Left lung (tissue), 14 donors: ENCODE measurements at places on chromosomes 6 and 20. TPM values are rescaled to one million over a fixed set of nuclear protein-coding genes. Genes with fewer than 3 reads are reported as not detected.

DNA sequence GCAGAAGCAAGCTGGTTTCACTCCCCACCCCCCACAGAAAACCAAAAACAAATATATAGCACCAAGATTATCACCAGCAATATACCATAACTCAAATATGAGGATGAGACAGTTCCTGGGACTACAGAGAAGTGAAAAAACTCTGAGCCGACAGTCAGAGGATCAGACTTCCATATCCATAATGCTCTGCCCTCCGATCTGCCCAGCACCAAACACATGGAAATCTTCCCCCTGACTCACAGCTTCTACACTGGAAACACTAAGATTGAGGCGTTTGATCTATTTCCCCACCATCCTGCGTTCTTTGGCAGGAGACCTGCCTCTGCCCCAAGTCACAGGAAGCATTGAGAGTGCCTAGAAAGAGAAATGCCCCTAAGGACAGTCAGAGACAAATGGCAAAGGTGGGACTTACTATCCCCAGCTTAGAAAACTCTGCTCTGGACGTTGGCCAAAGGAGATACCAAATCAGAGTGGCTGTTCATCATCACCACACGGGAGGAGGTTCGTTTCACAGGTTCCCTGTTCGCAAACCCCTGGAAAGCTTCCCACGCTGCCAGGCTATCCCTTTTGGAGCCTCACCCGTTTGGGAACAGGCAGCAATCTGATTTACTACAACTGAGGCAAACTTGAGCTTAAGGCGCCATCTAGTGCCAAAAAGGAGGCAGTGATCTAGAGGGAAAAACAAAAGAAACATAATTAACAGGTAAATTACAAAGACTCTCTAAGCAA is 48.7 kb upstream of the SRSF6 start:
- no peak for DNase-seq

- DNase-seq = no peak
Measured at GRCh38 chr6:16324606-16325225, 86.3 kb downstream of the GMPR start.

Gene LTB
- 13.7 TPM for total RNA-seq

GRCh38 chr6:78577585-78577984 is 289.8 kb upstream of the IRAK1BP1 start:
- no peak for DNase-seq

DNA sequence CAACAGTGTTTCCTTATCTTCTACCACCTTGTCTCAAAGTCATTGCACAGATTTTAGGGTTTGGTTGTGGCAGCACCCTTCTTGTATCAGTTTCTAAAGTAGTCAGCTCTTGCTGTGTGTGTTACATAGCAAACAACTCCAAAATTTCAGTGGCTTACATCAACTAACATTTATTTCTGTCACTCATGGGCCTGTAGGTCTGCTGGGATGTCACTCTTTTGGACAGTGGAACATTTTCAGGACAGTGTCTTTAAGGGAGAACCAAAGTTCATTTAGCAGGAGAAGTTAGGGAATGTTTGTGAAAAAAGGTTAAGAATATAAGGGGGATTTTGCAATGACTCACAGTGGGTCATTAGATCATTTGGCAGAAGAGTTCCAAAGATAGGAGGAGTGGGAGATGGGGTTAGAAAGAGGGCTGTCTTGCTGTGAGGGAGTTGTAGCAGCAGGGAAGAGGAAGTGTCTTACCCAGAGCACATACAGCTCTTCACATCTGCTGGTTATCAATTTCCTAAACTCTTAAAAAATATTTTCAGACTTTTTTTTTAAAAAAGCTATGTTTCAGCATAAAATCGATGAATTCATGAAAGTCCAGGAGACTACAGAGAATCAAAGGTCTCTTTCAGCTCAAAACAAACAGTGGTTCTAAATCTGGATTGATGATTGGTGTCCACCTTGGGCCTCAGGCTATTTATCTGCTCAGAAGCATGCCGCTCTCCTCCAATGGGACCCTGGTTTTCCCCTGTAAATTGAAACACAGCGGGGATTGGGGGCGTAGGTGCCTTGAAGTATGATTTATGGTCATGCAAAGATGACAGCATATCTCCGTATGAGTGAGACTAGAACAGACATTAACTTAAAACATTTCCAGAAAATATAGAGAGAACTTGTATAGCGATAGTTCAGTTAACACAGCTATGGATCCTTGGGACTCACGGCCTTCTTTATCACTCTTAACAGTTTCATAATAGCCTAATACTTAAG is 117.3 kb downstream of the B3GAT2 start:
- no peak for DNase-seq

DNA sequence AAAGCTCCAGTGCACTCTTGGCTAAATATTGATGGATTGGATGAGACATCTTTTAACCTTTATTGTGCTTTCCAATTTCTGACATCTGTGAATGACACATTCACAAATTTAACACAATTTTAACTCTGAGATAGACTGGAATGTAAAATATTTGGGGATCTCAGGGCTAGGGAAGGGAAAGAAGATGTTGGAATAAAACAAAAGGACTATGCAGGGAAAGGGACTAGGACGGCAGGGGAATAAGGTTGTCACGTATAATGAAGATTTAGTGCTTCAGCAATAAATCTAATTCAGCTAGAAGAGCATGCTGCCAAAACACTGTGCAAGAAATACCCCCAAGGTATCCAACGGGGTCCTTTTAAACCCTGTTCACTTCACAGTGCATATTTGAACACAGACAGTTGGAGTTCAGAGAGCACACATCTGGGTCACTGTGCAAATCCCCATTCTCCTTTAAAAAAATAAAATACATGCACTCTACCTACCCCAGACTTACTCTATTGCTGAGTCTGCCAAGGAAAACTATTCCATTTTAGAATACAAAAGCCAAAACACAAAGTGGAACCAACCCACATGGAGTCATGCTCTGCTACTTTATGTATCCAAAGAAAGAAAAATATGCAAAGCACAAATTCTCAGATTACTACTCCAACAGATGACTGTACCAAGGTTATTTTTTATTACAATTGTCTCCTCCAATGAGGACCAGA is 151.0 kb upstream of the RSPO3 start:
- no peak for DNase-seq

Gene DEF6
- total RNA-seq = 21.9 TPM

Gene EMILIN3
- 0.29 TPM for total RNA-seq

Gene CALHM4
- not detected for total RNA-seq

DNA sequence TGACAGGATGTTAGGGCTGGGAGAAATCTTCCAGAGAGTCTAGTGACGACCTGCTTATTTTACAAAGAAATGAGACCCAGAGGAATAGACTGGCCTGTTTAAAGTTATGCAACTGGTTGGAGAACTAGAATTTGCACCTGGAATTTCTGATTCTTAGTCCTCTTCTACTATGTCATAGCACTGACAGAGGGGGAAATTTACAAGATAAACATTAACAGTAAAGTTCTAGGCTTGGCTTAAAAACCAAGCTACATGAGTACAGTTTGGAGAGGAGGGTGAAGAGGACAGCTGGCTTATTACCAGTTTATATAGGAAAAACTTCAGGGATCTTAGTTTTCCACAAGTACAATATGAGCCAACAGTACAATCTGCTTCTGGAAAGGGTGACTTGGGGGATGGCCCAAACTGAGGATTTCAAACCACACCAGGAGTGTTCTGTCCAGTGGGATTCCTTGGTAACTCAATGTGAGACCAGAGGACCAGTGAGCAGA is 269.6 kb downstream of the CD109 start:
- no peak for DNase-seq

DNA sequence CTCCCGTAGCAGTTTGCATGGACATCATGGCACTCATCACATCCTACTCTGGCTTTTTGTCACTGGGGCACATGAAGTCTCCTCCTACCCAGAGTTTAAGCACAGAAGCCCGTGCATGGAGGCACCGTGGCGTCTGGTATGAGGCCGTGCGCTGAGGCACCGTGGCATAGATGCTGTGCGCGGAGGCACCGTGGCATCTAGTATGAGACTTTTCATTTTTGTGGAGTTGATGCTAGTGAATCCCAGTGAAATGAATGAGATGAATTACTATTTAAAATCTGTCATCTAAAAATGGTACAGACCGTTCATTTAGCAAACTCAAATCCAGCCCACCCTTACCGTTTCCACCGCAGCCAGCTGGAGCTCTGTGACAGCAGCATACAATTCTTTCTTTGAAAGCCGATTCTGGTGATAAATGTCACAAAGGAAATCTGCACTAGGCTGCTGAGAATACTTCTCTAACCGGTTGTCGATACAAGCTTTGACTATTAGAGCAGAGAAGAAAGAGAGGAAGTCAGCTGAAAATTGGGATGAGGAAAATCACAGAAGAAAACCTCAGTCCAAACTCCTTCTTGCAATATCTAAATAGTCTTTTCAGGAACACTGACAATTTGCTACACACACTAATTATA is 11.3 kb downstream of the CYP24A1 start:
- no peak for DNase-seq

Gene BPIFB1
- 121 TPM for total RNA-seq

Gene EYS
- total RNA-seq = 0.50 TPM

GRCh38 chr6:18213439-18213838 is 50.9 kb downstream of the DEK start:
- no peak for DNase-seq
